Inflammatory macrophage treated with lipopolysaccharide for 4 hours (primary cell): ENCODE measurements at places on chromosomes 11 and 22.

GRCh38 chr11:119691020-119691666, 37.9 kb downstream of the NECTIN1 start:
- no peak for DNase-seq

DNA sequence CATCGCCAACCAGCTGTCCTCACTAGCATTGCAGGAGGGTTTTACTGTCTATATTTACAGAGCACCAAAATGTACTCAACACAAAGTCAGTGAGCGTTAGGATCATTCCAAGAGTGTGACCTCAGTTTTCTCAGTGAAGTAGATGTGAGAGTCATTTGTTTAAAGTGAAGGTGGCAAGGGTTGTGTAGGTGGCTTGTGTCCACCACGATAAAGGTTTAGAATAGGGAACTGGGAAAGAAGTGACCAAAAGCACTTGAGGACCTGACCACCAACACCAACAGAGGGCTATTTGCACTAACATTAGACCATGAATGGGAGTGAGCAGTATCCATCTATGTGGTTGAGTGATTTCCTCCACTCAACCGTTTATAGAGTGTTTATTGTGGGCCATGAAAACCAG, 152.5 kb upstream of the POU2AF2 start:
- DNase-seq: no peak

GRCh38 chr22:37566903-37567798, 6.9 kb downstream of the CDC42EP1 start:
- DNase-seq: peak; percentile 68

DNA sequence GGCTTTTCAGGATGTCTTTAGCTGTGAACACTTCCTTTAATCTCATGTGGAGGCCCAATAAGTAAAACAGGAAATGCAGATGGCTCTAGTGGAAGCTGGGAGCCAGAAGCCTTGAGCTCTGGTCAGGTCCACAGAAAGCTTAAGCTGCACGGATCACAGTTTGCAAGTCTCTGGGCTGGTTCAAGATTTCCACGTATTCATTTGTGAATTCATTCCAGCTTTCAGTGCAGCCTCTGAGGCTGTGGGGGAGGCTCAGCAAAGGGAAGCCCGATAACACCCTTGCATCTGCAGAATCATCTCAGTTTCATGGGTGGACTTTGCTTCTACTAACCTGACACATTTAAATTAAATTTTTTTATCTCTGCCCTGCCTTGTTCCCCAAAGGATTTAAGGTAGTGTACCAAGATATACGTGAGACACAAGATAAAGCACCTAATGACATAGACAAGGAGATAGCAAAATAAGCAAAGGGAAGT, 65.6 kb downstream of the ISX start:
- DNase-seq: no peak

DNA sequence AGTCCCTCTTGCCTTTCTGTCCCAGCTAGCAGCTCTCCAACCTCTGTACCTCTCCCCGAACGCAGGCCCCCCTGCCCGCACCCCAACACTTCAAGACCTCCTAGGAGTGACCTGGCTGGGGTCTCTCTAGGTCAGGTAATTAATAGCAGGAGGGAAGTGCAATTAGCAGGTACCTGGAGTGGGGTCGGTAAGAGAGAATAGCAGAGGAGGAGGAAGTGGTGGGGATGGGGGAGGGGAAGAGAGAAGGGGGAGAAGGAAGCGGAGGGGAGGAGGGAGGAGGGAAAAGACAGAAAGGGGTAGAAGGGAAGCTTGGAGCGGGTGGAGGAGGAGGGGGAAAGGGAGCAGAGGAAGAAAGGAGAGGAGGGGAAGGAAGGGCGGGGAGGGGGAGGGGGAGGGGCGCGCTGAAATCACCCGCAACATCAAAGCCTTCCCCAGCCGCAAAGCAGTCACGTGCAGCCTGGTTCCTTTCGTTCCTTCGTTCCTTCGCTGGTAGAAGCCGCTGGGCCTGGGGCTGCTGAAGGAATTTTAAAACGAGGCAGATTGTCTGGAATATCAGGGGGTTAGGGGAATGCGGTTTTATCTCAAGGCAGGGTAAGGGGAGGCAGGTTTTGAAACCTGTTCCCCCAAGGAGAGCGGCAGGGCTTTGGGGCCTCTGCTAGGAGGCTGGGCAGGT, 29.3 kb upstream of the TCF20 start:
- DNase-seq: no peak

DNA sequence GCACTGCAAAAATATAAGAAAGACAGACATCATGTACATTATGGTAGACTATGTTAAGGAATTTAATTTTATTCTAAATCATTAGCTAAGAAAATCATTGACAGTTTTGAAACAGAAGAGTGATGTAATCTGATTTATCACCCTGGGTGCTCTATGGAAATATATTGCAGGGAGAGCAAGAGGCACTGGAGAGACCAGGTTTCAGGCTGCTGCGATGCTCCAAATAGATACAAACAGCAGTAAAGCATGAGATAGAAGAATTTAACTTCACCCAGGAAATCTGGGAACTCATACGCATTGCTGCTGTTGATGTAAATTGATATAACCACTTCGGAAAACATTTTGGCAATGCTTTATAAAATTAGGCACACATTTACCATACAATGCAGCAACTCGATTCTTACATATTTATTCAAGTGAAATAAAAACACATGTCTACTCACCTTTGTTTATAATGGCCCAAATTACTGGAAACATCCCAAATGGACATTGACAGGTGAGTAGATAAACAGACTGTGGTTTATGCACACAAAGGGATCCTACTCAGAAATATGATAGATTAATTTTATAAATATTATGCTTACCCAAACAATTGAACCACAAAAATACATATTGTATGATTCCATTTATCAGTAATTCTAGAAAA, 535.1 kb upstream of the CHORDC1 start:
- no peak for DNase-seq

DNA sequence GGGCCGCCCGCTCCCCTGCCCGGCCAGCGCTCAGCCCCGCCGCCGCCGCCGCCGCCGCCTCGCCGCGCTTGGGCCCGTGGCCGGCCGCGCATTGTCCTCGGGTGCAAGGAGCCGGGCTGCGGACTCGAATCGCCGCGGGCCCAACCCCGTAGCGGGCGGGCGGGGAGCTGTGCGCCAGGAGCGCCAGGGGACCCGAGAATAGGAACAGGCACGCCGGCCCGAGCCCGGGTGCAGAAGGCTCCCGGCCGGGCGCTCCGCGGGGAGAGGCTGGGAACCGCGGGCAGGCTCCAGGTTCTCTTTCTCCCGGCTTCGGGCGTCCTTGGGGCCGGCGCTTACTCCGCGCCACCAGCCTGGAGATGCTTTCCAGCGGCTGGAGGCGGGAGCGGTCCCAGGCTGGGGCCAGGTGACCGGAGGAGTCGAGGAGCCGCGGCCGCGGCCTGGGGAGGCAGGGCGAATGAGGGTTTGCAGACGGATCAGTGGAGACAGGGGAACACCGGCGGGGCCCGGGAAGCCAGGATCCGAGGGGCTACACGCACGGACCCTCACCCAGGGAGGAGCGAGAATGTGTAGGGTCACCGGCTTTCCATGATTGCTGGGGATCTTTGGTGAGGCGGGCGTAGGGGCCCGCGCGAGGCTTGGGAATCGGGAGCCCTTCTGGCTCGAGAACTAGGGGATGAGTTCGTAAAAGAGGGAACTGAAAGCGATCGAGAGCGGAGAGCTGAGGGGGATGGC, 726 bp downstream of the PKNOX2 start:
- DNase-seq: peak; percentile 30

GRCh38 chr22:36478966-36479365, 2.5 kb downstream of the TXN2 start:
- no peak for DNase-seq

DNA sequence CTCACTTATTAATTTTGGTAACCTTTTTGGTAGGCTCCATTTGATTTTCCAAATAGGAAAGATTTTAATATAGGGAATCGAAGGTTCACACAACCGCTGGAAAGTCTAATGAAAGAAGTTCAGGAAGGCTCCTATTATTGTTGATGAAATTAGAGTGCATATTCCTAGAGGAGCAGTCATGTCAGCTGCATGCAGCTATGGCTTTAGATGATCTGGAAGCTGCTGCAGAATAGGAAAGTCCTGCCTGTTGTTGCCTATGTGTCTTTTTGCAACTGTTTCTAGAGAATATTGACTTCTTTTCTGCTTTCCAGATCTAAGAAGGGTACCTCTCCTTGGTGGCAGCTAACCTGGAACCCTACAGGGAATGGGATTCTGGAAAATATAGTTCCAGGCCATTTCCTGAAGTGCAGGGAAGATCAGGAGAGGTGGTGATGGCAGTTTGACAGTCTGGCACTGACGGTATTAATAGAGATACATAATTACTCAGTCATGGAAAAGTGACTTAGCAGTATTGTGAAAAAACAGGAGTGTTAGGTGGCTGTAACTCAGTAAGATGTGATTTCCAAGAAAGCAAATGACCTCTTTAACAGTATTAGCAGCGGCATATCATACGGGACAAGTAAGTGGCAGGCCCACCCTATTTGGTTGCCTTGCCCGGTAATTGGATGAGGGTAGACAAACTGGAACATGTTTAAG, 54.0 kb downstream of the TNRC6B start:
- DNase-seq: no peak

GRCh38 chr11:1194231-1194976, 28.5 kb upstream of the MUC5B start:
- DNase-seq: no peak

DNA sequence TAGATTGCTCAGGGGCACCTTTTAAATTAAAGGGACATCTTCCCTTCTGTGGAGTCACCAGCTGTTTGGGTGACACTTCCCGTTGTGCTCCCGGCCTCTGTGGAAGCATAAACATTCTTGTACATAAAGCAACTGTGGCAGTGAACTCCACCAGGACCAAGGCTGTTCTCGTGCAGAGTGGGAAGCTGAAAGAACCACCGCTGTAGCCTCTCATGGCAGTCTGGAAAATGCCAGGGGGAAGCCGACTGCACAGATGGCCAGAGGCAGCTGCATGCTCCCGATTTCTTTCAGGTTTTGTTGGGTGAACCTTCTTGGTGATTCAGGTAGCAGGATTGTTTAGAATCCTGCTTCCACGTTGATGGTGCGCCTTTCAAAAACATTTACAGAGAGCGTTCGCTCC, 10.3 kb downstream of the UBASH3B start:
- no peak for DNase-seq

DNA sequence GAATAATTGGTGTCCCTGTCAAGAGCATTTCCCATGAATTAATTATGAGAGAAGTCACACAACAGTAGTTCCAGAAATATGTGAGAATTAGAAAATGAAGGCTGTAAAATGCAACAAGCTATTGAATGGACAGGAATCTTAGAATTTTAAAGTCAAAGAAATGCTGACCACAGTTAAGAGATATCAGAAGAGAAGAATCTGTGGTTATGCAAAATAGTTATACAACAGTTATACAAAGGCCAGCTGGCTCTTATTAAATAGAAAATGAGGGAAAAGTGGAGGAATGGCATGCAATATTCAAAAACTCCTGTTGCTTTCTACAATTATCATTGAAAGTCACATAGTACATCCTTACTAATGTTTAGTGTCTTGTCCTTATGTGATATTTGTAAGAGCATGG, 27.4 kb downstream of the CASP12 start:
- no peak for DNase-seq

- DNase-seq: no peak
Observed at GRCh38 chr22:46458525-46458924, 78.9 kb downstream of the CELSR1 start.

DNA sequence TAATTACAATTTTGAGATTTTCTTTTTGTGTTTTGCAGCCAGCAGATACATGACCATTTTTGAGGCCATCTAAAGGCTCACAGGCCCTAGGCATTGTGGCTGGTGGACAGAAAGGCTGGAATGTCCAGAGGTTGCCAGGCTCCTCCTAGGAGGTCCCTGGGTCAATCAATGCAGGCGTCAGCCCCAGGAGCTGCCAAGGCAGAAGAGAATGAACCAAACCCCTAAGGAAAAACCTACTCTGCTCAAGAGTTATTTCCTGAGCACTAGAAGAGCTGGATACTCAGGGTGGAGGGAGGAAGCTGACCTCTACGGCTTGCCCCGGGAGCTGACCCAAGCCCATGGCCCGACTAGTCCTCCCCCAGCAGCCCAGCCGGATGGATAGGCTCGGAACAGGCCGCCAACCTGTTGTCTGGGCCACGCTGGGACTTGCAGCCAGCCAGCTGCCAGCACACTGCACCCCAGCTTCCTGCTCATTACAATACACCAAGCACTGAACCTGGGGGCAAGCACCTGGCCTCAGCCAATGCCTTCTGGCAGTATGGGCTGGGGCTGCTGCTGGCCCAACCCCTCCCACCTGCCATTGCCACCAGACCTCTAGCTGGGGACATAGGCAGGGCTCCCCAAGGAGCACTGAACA, 5.7 kb upstream of the SCGB1A1 start:
- no peak for DNase-seq

DNA sequence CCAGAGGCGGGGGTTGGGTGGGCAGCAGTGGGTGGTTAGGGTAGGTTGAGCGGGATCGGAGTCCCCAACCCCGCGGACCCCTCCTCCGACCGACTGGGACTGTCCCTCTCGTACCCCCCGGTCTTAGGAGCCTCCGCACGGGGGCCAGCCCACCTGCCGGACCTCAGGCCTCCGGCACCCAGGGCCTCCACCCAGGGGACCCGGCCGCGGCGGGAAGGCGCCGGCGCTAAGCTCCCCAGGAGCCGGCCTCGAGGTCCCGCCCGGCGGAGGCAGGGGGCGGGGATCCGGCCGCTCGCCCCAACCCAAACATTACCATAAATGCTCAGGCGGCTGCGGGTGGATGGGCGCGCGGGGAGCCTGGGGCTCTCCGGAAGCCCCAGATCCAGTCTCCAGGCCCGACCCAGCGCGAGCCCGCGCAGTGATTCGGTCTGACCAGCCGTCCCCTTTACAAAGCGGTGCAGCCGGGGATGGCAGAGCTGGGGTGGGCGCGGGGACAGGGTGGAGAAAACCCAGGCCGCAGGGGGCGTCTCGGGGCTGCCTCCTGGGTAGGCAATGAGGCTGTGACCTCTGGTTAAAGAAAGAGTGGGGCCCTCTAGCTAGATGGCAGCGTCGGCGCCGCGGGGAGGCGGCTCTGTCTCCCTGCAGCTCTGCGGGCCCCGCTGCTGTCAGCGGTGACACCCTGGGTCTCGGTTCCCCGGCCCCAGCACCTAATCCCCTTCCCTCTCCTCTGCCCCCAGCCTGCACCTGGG, 4.0 kb upstream of the MCAM start:
- peak; percentile 13 for DNase-seq

- no peak for DNase-seq
Observed at GRCh38 chr11:79291948-79292347, 148.9 kb downstream of the TENM4 start.

- DNase-seq: no peak
Observed at GRCh38 chr11:13168271-13168670, 109.3 kb upstream of the BMAL1 start.

- DNase-seq: no peak
Observed at GRCh38 chr11:88295028-88295427, 42.5 kb downstream of the CTSC start.

- DNase-seq: no peak
Observed at GRCh38 chr22:44357296-44357965, 44.7 kb upstream of the SHISAL1 start.

- no peak for DNase-seq
Observed at GRCh38 chr11:3229673-3230630, 2.3 kb downstream of the MRGPRE start.

- DNase-seq: no peak
Observed at GRCh38 chr11:70688142-70688541, 289.8 kb downstream of the CTTN start.

- DNase-seq: no peak
Observed at GRCh38 chr22:38444783-38445182, 10.2 kb downstream of the KCNJ4 start.

GRCh38 chr11:109961261-109961660, 131.9 kb upstream of the ZC3H12C start:
- no peak for DNase-seq

GRCh38 chr11:34134765-34135164, 29.3 kb downstream of the NAT10 start:
- no peak for DNase-seq
